ENCODE measurements at places on chromosomes 3 and 15.

DNA sequence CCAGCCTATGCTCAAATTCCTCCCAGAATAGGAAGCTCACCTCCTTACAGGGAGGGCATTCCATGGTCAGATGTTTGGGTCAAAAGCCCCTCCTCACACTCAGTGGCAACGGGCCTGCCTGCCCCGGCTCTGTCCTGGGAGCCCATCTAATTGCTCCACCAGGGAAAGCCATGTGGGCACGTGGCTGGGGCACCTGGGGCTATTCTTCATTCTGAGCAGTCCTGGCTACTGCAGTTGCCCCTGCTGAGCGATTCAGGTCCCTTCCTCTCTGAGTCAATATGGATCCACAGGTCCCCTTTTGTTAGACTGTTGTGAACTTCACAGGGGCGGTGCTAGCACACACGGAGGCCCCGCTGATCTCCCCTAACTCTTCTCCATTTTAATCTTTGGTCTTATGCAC lies 39.4 kb downstream of the TPRA1 start:
- no peak for DNase-seq

- DNase-seq = no peak
These were observed 16.9 kb upstream of the MORF4L1 start for GRCh38 chr15:78855746-78856145.

GRCh38 chr3:183921096-183921495 lies 36.4 kb upstream of the PARL start:
- DNase-seq = no peak

- no peak for DNase-seq
These were observed 5.9 kb downstream of the EIF2AK4 start for GRCh38 chr15:39939487-39940452.

- DNase-seq = no peak
These were observed 59.0 kb upstream of the SPTSSB start for GRCh38 chr3:161430307-161430706.

- no peak for DNase-seq
These were observed 725.3 kb upstream of the CFAP20DC start for GRCh38 chr3:59775106-59775505.
